ENCODE measurements at places on chromosomes 4 and X. TPM values are rescaled to one million over a fixed set of nuclear protein-coding genes. Genes with fewer than 3 reads are reported as not detected.
A peak's percentile ranks its signal among the peaks of the same experiment; 100 is the strongest.

- no peak for DNase-seq
Observed at GRCh38 chr4:21901281-21901680, 47.3 kb downstream of the KCNIP4 start.

SPANXN4 gene
- not detected for total RNA-seq

- peak; percentile 60 for DNase-seq
Observed at GRCh38 chr4:163484906-163485305, 9.6 kb upstream of the TMA16 start.

MAGIX gene
- total RNA-seq, result 1.9 TPM

DNA sequence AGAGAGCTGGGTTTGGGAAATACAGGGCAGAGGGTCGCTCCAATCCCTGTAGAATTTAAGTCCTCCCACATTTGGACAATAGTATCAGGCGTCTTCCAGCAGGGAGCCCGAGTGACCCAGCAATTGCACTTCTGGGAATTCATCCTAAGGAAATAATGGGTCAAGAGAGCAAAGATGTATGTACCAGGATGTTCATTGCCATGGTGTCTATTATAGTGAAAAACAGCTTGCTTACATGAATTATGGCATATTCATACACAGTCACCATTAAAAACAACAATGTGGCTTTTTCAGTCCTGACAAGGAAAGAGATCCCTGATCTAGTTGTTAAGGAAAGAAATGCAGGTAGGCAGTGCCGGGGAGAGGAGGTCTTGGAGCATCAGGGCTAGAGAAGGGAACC, 167.7 kb downstream of the PJA1 start:
- no peak for DNase-seq

- DNase-seq, result no peak
Observed at GRCh38 chr4:9704551-9705332, 76.7 kb upstream of the DRD5 start.

DNA sequence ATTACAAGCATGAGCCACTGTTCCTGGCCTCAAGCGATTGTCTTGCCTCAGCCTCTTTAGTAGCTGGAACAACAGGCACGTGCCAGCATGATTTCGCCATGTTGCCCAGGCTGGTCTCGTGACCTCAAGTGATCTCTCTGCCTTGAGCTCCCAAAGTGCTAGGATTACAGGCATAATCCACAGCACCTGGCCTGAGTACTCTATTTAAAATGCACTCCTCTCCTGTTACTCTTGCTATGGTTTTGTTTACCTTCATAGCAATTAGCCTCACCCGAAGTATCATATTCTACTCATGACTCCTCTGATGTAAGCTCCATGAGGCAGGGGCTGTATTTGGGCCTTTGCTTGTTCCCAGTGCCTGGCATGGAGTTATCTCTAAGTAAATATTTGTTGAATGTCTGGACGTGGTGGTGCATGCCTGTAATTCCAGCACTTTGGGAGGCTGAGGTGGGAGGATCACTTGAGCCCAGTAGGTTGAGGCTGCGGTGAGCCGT, 92.5 kb upstream of the SLC34A2 start:
- DNase-seq, result no peak

ZNF718 gene
- total RNA-seq, result 8.2 TPM

- DNase-seq, result no peak
Observed at GRCh38 chrX:52811065-52811625, at the start of gene XAGE5. Gene XAGE5 (plus strand): TSS chrX:52811287. CDS start chrX:52812567, 1,280 bp downstream.

GRCh38 chr4:184279496-184280061, 61.9 kb upstream of the ENPP6 start:
- DNase-seq, result no peak

SLC4A4 gene
- total RNA-seq, result 12.5 TPM

DNA sequence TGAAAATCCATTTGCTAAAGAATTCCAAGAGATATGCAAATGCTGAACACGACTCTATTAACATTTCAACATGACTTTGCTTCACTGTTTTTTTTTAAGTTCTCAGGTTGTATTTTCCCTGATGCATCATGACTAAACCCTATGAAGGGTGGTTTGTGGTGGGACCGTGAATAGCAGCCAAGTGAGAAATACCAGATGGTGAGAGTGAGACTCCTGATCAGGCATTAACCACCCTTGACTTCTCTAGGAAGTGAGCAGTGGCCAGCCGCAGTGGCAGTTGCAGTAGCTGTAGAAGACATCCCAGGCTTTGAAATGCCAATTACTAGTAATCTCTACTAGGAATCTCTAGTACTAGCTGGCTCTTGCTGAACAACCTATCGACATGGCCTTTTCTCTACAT, 383.4 kb downstream of the FAM133A start:
- peak; percentile 12 for DNase-seq

SATL1 gene
- not detected for total RNA-seq

NXF2B gene
- total RNA-seq, result not detected

DNA sequence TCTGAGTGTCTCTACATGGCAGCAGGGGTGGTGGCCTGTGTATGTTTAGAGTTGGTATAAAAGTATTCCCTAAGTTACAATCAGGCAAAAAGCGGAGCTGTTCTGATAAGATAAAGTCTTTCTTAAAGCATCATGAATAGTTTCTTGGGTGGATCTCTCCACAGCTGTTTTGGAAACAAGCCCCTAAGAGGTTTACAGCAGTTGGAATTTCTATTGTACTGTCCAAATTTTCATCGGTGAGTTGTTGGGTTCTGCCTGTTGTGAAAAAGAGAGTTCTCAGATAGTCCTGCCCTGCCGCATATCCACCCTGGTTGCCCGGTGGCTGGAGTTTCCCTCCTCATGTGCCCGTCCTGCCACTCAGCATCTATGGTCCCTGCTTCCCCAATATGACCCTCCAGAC, 50.1 kb downstream of the C4orf51 start:
- DNase-seq, result no peak

Measured in fibroblast of villous mesenchyme (primary cell).